Suppressor macrophage treated with lipopolysaccharide for 4 hours (primary cell): ENCODE measurements at places on chromosomes 7 and 10.
A peak's percentile ranks its signal among the peaks of the same experiment; 100 is the strongest.

GRCh38 chr10:74909670-74910069 is 83.3 kb downstream of the KAT6B start:
- no peak for DNase-seq

DNA sequence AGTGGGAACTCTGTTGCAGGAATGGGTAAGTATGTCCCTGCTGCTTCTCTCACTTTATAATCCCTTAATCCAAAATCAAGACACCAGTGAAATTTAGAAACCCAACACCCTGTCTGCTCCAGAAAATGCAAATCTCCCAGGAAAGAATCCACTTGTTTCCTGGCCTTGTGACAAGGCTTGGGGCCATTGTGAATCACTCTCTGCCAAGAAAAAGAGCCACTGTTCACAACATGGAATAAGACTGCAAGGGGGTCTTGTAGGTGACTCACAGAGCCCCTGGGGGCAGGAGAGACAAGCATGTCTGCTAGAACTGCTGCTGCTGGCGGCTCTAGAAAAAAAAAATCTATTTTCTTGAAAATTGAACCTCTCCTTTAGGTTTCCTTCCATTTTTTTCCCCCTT is 191.2 kb downstream of the SORCS1 start:
- no peak for DNase-seq

DNA sequence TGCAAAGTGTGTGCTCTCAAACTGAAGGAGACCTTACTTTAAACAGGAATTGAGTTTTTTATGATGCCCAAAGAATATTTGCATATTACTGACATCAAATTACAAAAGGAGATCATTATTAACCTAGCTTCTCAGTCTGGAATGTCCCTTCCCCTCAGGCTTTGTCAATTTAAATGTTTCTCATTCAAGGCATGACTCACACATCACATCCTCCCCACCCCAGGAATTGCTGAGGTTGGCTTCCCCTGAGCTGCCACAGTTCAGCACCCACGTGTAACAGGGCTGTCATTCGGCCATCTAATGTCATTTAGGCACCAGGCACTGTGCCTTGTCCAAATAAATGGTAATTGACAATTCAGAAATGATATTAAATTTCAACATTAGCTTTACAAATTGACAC is 305.9 kb upstream of the MGMT start:
- DNase-seq = peak; percentile 73

GRCh38 chr7:17009007-17009719 is 127.4 kb upstream of the AGR3 start:
- peak; percentile 75 for DNase-seq

DNA sequence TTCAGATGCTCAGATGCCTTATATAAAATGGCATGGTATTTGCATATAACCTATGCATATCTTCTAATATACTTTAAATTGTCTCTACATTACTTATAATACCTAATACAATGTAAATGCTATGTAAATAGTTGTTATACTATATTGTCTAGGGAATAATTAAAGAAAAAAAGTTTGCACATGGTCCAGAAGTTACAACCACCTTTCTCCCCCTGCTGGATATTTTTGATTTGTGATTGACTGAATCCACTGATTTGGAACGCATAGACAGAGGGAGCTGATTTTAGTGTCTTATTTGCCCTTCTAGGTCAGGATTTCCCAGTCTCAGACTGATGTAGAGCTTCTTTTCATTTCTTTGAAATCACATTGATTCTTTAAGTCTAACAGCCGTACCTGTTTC is 31.8 kb downstream of the MDFIC start:
- no peak for DNase-seq

DNA sequence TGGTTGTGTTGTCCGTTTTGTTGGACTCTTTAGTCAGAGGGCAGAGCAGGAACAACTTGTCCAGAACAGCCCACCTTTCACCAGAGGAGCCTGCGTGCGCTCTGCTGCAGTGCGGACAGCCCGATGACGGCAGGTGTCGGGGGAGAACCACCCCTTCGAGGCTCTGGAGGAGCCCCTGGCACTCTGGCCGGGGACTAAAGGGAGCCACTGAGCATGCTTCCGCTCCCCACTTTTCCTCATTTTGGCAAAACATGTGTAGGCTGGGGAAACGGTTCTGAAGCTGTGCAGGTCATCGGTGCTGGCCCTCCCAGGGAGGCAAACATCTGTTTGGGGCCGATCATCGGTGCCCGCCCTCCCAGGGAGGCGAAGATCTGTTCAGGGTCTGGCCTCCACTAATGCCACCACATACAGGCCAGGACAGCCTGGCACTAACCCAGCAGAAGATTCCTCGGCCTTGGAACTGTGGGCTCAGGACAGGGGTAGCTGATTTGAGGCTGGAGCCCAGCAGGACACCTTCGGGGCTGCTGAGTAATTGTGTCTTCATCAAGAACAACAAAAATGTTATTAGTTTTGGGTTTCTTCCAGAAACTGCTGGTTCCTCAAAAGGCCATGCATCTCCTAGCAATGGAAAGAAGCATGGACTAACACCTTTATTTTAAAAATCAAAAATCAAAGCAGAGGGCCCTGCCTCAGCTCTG is 124.4 kb upstream of the TCERG1L start:
- DNase-seq = no peak

DNA sequence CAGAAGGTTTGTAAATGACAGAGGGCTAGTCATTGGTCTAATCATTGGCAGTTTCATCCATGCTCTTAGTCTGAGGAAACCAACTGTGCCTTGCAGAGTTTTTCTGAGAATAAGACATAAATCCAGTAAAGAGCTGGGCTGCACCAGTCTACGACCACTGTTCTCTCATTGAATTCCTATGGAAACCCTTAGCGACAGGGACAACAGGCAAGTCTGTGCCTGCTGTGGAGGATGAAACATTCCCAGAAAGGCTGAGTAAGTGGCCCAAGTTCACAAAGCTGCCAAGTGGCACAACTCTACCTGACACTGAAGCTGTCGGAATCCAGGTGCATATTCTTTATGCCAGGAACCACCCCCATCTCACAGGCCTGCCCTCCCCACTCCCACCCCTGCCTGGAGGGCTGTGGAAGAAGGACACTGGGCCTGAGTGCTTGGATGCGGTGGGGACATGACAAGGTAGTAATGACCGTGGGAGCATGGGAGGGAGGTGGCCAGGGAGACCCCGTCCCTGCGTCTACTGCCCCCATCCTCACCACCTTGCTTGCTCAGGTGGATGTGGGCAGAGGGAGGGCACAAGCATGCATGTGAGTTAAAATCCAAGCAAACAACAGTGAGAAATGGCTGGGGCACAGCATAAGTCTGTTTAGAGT is 58.0 kb downstream of the VSTM4 start:
- no peak for DNase-seq

DNA sequence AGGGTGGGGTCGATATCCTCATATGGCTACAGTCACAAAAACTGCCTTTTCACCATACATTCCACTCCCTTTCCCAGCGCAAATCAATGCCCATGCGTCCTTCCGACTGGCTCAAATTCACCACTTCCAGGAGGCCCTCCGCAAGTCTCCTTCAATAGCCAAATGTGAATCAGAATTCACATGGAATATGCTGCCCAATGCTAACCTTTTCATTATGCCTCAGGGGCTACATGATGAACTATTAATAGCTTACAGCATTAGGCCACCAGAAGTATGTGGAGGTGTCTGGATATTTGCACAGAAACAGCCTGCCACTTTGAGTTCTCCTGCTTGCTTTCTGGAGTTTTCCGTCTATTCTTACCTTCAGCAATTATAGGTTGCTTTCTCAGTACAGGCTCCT is 27.7 kb downstream of the RGS10 start:
- no peak for DNase-seq

- no peak for DNase-seq
Observed at GRCh38 chr10:33800986-33801385, 466.5 kb upstream of the NRP1 start.

- no peak for DNase-seq
Observed at GRCh38 chr7:120108376-120108775, 164.6 kb upstream of the KCND2 start.

DNA sequence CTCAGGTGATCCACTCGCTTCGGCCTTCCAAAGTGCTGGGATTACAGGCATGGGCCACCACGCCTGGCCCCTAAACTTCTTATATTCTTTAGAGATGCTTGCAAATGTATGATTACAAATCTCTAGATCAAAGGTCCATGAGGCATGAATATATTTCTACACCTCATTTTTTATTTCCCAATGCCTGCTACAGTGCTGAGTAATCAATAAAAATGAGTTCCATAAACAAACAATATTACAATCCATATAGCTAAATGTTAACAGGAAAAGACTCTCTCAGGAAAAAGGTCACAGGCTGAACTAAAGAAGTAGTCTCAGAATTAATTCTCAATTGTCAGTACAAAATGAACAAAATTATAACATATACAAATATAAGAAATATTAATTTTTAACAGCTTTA is 90.8 kb downstream of the LMBR1 start:
- DNase-seq = no peak

- DNase-seq = no peak
Observed at GRCh38 chr7:1012004-1012715, 29.2 kb downstream of the CYP2W1 start.

DNA sequence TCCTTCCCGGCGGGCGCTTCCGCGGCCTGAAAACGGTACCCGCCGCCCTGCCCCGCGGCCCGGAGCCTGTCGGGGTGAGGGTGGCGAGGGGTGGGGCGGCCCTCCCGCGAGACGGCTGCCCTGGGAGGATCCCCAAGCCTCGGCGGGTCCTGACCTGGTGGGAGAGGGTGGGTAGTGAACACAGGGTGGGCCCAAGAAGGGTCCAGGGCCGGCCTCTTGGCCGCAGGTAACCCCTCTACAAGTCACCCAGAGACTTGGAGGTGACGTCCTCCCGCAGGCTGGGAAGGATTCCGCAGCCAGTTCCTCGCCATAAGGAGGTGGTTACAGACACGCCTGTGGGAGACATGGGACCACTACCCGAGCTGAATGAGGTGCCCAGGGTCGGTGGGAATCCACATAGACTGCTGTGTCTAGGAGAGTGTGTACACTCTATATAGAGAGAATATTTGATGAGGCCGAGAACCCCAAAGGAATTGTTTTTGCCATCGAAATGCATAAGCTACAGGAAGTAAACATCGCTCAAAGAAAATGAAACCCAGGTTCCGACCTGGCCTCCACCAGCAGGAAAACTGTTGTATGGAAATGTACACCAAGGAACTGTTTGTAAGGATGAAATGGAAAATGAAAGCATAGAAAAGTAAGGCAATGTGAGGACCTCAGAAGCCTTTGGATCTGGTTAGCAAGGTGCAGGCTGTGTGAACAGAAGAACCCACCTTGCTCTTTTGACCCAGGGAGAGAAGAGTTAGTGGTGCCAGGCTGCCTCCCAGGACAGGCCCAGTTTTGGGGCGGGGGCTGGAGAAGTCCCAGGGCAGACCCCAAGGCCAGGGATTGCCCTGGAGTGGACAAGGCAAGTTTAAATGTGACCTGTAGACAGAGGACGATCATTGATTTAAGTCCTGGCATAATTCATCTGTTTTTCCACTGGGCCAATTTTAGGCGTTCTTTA is 659 bp downstream of the OPTN start:
- DNase-seq = peak; percentile 56

- DNase-seq = no peak
Observed at GRCh38 chr7:114708646-114709045, 213.2 kb upstream of the MDFIC start.

GRCh38 chr7:389911-390601 is 100.1 kb downstream of the FOXL3 start:
- DNase-seq = no peak

- DNase-seq = no peak
Observed at GRCh38 chr7:11570922-11571550, 261.0 kb downstream of the THSD7A start.

DNA sequence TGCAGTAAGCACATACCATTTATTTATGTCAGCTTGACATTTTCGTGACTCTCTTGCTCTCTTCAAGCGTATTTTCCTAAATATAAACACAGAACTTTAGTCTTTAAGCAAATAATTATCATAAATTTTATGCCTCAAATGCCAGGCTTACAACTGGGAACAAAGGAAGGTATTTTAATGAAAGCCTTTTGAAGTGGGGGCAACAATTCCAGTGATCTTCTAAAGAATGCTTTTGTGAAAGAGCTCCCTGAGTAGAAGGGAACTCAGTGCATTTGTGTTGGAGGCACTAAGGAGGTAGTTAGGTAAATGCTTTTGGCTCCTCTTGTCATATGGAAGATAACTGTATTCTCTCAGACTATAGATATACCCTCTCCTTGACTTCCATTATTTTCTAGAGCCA is 104.9 kb downstream of the VPS50 start:
- DNase-seq = no peak

- no peak for DNase-seq
Observed at GRCh38 chr10:128567551-128567950, 441.3 kb upstream of the MKI67 start.

- no peak for DNase-seq
Observed at GRCh38 chr10:116899626-116900025, 50.3 kb downstream of the ENO4 start.

GRCh38 chr10:14063531-14064285 is 267.0 kb downstream of the FRMD4A start:
- DNase-seq = no peak

- DNase-seq = no peak
Observed at GRCh38 chr10:103814105-103814504, 41.3 kb downstream of the SH3PXD2A start.

DNA sequence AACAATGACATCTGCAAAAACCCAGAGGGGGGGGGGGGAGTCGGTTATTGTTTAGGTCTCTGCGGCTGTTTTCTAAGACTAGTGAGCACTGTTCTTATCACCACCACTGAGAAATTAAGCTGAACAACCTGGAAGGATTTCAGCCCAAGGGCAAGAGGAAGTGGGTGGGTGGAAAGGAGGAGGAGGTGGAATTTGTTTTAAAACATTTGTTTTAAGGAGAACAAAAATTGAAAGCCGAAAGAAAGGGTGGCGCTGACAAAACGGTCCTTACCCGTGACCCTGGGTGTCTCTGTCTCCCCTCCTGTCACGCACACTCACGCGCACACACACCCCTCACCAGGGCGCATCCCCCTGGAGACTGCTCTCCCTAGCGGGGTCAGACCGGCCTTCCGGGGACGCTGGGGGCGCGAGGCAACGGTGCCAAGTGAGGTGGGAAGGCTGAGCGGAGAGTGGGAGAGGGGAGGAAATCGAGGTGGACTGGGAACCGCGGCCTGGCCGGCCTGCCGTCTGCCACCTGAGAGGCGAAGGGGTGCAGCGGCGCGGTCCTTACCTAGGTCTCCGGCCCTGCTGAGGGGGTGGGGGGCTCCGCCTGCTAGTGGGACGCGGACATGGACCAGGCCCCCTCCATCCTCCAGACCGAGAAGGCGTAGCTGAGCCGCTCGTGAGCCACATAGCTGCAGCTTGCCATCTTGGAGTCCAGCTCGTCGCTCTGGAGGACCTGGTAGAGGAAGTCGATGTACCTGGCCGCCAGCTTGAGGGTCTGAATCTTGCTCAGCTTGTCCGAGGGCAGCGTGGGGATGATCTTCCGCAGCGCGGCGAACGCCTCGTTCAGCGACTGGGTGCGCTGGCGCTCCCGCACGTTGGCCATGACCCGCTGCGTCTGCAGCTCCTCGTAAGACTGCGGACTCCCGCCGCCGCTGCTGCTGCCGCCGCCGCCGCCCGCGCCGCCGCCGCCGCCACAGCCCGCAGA is 1.0 kb downstream of the TWIST1 start:
- DNase-seq = no peak

- no peak for DNase-seq
Observed at GRCh38 chr10:119725517-119725827, 378 bp upstream of the INPP5F start.
